HFF-Myc (cell line): ENCODE measurements at places on chromosomes 7 and 10.

DNA sequence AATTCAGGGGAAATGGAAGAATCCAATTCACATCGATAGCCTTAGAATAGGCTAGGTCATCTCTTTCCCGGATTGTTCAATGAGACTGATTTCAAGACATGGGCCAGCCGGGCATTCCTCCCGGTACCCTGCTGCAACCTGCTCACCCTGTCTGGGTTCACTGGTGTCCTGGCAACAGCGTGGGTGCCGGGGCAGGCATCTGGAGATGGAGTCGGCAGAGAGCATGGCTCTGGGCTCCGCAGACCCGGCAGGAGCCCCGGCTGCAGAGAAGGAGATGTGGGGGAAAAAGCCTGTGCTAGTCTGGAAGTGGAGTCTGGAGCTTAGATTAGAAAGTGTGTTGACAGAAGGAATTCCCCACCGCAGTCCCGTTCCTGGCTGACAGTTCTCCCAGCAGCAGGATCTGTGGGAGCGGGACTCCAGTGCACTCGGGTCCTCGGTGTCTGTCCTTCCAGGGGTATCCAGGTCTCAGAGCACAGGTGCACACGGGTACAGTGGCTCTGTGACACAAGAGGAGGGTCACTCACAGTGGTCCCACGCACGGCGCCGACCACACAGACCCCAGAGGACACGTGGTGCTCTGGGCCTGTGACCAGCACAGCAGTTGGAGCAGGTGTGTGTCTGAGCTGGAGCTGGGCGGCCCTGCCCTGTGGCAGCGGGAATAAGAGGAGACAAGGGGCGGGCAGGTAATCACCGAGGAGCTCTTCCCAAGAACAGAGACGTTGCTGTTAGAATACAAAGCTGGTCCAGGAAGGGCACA is 65.7 kb upstream of the PITRM1 start:
- no peak for DNase-seq

DNA sequence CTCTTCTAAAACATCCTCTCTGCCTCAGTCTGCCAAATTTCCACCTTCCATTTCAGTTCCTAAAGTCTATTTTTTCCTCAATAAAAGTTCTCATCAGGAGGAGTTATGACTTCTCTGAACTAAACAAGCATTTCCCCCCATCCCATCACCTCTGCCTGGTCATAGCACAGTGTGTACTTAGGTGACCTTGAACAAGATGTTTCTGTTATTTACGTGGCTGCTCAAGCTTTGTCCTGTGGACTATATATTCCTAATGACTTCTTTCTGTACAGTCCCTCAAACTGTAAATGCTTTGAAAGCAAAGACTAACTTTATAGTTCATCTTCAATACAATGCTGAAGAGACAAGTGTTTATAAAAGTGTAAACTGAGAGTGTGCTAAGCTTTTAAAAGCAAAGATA is 166.9 kb downstream of the CPEB3 start:
- no peak for DNase-seq

- DNase-seq = no peak
These were observed 65.3 kb downstream of the VCL start for GRCh38 chr10:74063256-74063655.

GRCh38 chr7:95531605-95532219 is 46.0 kb downstream of the ASB4 start:
- no peak for DNase-seq

DNA sequence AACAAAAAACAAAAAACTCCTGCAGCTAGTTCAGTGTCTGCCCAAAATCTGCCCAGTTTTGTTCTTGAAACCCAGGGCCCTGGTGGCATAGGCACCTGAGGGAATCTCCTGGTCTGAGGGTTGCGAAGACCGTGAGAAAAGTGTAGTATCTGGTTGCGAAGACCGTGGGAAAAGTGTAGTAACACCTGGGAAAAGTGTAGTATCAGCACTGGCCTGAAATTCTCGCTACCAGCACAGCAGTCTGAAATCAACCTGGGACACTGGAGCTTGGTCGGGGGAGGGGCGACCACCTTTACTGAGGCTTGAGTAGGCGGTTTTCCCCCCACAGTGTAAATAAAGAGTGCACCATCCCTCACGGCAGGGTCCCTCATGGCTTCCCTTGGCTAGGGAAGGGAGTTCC is 82.5 kb upstream of the SP4 start:
- DNase-seq = no peak

DNA sequence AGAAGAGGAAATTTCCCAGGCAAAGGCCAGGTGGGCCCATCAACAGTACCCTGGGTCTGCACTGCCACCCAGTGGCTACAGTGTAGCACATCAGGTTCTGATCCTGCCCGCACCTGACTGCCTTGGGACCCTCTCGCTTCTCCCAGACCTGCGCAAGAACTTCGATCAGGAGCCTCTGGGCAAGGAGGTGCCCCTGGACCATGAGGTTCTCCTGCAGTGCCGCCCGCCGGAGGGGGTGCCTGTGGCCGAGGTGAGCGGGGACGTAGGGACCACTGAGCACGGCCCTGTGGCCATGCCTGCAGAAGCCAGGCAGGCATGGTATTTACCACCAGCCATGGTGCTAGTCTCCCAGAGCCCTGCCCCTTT is 33.9 kb upstream of the SLC29A3 start:
- no peak for DNase-seq

GRCh38 chr7:75617634-75618234 is 121.0 kb downstream of the HIP1 start:
- no peak for DNase-seq

- no peak for DNase-seq
These were observed 105.9 kb downstream of the GPR26 start for GRCh38 chr10:123771877-123772644.

DNA sequence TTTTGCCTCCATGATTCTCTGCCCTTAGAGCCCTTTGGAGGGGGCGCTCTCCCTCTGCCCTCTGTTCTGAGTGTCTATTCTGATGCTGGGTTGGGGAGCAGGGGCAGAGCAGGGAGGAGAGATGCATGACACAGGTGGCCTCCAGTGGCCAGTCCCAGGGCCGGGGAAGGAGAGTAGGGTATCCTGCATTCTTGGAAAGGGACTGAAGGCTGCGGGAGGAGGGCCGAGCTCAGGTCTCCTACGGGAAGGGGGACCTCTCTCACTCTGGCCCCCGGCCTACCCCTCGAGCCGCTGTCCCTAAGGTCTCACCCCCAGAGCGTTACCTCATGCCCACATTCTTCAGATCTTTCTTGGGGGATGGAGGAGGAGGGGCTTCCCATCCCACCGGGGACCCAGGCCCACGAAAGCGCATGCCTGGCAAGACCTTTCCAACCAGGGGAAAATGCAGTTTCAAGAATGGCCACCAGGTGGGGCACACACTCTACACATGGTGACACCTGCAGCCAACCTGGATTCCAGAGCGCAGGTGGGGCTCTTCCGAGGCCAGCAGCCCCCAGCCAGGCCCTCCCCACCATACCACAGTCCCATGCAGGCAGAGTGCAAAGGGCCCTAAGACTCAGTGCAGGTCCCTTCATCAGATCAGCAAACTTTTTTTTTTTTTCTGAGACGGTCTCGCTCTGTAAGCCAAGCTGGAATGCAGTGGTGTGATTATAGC is 86.4 kb downstream of the MYL10 start:
- DNase-seq = no peak

DNA sequence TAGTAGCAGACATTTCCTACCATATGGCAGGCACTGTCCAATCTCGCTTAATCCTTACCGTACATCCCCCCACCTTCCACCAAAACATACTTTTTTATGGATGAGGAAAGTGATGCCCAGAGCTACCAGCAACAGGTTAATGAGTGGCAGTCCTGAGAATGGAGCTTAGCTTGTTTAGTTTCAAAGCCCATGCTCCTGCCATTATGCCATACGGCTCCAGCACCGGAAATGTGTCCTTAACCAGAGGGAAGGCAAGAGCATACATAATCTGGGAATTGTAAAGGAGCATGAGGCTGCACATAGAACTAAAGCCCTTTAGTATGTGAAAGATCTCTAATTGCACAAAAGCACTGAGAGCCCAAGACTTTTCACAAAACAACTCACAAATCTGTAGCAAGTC is 155.9 kb upstream of the PHYHIPL start:
- no peak for DNase-seq

DNA sequence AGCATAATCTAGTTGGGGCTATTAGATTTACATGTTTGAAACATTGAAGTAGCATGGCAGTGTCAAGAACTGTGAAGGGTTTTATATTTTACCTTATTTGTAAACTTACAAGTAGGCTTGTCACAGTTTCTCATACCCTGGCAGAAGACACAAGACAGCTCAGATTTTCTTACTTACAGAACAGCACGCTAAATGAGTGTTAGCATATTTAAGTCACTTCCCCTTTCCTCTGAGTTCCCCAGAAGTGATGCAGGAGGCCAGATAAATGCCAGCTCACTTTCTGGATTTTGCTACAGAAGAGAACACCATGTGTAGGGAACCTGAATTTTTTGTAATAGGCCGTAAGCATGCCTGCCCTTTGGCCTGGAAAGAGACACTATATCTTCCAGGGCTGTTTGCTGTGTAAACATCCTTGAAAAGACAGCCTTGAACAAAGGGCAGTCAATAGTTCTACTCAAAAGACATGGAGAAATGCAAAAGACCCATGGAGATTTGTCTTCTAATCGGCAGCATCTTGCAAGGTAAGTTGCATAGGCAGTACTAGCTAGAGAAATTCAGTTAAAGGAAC is 279.1 kb downstream of the PHF14 start:
- DNase-seq = no peak

DNA sequence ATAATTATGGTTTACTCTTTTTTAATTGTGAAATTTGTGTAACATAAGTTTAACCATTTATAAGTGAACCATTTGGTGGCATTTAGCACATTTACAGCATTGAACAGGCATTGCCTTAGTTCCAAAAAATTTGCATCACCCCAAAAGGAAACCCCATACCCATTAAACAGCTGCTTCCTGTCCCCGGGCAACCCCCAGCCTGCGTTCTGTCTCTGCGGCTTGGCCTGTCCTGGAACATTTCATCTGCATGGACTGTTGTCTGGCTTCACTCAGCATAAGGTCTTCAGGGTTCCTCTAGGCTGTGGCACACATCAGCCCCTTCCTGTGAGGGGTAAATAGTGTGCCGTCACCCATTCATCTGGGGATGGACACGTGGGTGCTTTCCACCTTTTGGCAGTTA is 6.9 kb downstream of the RET start:
- DNase-seq = no peak
